ENCODE measurements at places on chromosomes 13 and 19. TPM values are rescaled to one million over a fixed set of nuclear protein-coding genes. Genes with fewer than 3 reads are reported as not detected.

PRTN3 gene
- total RNA-seq, result 0.32 TPM

ATXN8OS gene
- not detected for total RNA-seq

DNA sequence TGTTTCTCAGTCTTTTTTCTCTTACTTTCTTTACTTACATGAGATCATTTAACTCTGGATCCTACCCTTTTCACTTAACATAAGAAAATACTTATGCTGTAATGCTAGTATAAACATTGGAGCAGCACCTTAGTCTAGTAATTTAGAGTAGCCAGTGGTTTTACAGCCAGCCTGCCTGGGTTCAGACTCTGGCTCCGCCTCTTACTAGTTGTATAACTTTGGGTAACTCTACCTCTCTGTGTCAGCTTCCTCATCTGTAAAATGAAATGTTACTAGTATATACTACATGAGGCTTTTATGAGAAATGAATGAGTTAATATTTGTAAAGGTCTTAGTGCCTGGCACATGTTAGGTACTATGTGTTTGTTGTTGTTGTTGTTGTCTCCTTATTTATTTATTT, 5.6 kb downstream of the CDADC1 start:
- DNase-seq, result no peak

DNA sequence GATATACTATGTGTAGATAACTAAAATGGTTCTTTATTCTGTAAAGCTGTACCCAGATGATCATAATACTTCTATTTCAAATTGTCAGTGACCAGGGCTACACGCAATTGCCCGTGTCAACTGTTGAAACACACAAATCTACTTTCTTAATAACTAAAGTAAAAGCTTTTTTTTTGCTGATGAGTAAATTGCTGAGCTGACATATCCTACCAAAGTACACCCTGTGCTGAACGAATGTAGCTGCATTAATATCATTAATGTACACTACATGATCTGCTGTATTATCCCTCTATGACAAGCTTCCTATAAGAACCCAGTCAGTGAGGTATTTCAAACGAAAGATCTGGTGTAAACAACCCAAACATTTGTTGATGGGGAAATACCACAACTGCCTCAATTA, 827.2 kb upstream of the ATXN8OS start:
- DNase-seq, result no peak

- no peak for DNase-seq
Observed at GRCh38 chr19:48925240-48925843, 8.2 kb upstream of the DHDH start.

DNA sequence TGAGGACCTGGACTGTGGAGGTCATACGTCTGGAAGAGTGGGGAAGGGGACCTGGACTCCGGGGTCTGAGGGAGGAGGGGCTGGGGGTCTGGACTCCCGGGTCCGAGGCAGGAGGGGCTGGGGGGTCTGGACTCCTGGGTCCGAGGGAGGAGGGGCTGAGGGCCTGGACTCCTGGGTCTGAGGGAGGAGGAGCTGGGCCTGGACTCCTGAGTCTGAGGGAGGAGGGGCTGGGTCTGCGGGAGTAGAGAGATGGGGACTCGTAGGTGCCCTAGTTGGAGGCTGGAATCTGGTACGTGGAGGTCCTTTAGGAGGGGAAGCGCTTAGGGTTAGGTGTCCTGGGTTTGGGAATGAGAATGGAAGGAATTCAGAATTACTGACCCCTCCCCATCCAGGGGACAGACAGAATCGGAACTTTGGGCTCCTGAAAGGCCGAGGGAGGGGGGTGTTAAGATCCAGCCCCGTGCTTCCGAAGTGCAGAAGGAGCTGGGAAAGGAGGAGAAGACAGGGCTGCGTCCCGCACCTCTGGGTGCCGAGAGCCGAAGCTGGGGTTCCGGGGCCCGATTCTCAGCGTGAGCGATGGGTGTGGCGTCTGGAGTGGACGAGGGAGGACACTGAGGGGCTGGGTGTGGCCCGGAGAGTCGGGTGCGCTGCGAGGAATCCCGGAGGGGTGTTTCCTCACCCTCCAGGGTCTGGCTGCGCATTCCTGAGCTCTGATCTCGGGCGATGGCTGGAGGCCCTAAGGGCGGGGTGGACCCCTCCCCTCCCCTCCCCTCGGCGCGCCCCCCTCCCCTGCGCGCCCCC, 608 bp downstream of the MYADM start:
- peak; percentile 92 for DNase-seq

GRCh38 chr19:7450243-7451223, 38.3 kb downstream of the PEX11G start:
- DNase-seq, result no peak

- DNase-seq, result no peak
Observed at GRCh38 chr13:40749327-40749726, 21.7 kb downstream of the MRPS31 start.

DNA sequence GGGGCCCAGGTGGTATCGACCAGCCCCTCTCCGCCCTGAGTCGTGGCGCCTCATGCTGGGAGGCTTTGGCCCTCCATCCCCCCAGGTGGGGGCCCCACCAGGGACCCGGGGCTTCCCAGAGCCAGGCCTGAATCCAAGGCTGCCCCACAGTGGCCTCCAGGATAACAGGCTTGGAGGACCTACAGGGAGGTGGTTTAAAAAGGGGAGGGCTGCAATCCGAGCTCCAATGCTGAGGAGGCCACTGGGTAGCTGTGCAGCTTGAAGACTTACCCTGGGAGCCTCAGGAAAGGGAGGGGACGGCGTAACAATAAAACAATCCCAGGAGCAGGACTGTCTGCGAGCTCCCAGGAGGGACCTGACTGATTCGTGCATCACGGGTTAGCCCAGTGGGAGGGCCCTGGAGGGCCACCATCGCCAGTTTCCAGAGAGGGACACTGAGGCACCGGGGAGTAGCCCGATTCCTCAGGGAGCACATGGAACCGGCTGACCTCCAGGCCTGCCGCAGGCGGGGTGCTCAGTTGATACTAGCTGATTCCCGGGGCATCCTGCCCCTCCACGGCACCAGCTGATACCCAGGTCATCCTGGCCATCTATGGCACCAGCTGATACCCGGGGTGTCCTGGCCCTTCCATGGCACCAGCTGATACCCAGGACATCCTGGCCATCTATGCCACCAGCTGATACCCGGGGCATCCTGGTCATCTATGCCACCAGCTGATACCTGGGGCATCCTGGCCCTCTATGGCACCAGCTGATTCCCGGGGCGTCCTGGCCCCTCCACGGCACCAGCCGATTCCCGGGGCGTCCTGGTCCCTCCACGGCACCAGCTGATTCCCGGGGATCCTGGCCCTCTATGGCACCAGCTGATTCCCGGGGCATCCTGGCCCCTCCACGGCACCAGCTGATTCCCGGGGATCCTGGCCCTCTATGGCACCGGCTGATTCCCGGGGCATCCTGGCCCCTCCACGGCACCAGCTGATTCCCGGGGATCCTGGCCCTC, 3.7 kb upstream of the C2CD4C start:
- no peak for DNase-seq

DNA sequence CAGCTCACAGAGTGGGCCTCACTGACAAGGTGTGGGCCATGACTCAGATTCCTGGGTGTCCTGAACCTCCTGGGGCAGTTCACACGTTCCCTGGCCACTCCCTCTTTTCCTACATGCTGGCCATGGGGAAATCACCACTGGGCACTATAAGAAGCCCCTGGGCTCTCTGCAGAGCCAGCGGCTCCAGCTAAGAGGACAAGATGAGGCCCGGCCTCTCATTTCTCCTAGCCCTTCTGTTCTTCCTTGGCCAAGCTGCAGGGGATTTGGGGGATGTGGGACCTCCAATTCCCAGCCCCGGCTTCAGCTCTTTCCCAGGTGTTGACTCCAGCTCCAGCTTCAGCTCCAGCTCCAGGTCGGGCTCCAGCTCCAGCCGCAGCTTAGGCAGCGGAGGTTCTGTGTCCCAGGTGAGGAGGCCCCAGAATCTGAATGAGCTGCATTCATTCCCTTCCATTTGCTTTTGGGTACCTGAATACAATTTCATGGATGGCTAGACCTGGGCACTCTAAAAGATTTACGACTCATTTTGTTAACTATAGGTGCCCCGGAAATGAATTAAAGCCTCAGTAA, at the start of gene OLFM4:
Gene OLFM4, plus strand, starts transcription at position 177 of the 567 bp plus-strand sequence. Its CDS starts 24 bp downstream, at position 201.
- no peak for DNase-seq

DNA sequence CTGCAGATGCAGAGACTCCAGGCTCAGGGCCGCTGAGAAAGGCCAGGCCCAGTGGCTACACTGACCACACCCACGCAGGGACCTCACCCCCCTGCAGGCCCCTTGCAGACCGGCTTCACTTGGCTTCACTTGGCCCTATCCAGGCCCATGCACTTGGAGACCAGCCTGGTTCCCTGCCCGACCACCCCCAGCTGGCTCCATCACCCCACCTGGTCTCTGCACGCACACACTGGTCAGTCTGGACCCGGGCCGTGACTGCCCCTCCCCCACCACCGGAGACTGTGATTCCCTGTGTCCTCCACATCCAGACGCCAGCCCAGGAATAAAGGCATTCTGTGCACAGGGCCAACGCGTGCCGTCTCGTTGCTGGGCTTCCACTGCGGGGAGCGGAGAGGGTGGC, 4.9 kb upstream of the EBI3 start:
- DNase-seq, result no peak

GRCh38 chr13:31818236-31818635, 78.9 kb downstream of the RXFP2 start:
- DNase-seq, result no peak

DNA sequence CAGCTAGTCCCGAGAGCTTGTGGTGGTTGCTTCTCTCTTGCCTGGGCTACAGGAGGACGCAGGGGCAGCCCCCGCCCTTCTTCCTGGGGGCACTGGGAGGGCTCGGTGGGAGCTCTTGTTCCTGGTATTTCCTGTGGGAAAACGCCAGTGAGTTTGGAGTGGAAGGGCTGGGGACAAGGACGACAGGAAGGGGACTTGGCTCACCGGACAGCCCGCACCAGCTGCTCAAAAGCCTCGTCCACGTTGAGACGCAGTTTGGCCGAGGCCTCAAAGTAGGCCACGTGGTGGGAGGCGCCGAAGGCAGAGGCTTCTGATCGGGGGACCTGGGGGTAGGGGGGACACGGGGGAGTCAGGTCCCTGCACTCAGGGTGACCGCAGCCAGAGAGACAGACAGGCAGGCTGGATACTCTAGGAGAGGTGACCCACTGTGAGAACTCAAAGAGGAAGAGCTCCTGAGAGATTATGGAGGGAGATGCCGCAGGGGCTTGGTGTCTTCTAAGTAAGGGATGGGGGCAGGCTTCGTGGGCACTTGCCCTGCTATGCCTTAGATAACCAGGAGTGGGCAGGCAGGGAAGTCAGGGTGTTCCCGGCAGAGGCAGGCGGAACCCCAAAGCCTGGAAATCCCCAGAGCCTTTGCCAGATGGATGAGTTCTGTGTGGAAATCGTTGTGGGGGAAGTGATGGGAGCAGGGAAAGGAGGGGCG, 4.3 kb downstream of the RRAS start:
- no peak for DNase-seq

DNA sequence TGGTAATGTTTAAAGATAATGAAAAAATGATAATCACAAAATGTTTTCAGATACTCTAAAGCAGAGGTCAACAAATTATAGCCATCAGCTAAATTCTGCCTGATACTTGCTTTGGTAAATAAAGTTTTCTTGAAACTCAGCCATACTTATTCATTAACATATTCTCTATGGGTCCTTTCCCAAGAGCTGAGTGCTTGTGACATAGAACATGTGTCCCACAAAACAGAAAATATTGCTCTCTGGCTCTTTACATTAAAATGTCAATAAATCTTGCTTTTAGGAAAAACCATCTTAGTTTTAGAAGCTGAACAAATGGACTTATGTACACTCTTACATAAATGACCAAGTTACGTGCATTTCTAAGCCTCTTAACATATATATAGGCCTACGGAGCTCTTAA, 307.1 kb downstream of the DCT start:
- no peak for DNase-seq

GRCh38 chr19:41325640-41325946, 15.6 kb downstream of the CCDC97 start:
- no peak for DNase-seq

DNA sequence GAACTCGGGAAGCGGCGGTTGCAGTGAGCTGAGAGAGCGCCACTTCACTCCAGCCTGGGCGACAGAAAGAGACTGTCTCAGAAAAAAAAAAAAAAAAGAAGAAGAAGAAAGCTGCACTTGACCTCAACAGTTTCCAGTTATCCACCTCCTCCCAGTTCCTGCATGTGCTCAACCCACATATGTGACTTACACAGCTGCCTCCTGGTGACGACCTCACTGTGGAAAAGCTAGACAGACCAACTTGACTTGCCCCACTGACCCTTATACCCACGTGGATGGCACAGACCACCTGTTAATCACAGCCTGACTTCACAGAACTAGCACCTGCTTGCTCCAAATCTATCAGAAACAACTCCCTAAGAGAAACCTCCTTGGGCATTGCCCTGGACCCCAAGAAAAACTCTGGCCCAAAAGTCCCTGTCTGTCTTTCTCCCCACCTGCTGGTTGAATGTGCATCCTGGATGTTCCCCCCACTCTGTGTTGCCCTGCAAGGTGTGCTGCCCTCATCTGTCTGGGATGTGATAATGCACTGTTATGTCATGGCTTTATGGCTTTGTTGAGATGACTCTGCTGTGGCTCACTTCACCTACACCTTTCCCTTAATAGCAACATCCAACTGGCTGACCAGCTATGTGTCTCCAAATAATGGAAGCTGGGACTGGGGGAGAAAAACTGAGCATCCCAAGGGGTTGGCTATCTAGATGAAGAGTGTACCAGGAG, 2.8 kb downstream of the ZNF20 start:
- no peak for DNase-seq

ERICH4 gene
- total RNA-seq, result not detected

DNA sequence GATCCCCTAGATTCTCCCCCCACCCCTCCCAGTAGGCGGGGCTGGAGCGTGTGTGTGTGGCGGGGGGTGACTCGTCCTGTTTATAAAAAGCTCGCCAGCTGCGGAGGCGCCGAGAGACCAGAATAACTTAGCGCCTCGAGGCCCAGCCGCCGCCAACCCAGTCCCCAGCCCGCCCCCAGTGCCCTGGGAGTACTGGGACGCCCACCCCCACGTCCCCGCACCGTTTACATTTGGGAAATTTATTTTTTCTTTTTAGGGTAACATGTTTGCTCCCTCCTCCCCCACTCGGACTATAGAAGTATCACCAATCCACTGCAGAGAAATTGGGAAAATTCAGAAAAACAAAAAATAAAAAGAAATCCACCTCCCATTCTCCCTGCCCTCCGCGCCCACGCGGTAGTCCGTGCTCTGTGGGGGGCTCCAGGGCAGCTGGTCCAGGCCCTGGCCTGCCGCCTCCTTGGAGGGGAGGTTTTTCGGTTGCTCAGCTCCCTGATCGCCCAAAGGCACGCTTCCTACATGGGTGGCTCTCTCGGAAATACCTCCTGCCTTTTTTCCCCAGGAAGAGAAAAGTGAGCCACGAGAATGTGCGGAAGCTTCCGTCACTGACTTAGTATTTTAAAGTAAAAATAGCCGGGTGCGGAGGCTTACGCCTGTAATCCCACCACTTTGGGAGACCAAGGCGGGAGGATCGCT, 1.5 kb upstream of the RAB3A start:
- DNase-seq, result no peak

GRCh38 chr19:491146-491741, 5.0 kb upstream of the MADCAM1 start:
- no peak for DNase-seq

GARIN5A gene
- total RNA-seq, result 0.35 TPM

RPL36 gene
- 564 TPM for total RNA-seq

FXYD1 gene
- total RNA-seq, result 47.3 TPM

CD70 gene
- total RNA-seq, result not detected

- DNase-seq, result no peak
Observed at GRCh38 chr13:98942485-98942884, 35.4 kb downstream of the DOCK9 start.

EVI5L gene
- 15.4 TPM for total RNA-seq

GRCh38 chr13:26989957-26990713, 181.5 kb downstream of the USP12 start:
- DNase-seq, result peak; percentile 79

CGB3 gene
- total RNA-seq, result not detected

- DNase-seq, result no peak
Observed at GRCh38 chr13:40063278-40063698, 407.8 kb downstream of the COG6 start.
